ENCODE measurements at places on chromosomes 4 and X.

- no peak for DNase-seq
Observed at GRCh38 chrX:15672881-15673280, 8.3 kb upstream of the CLTRN start.

GRCh38 chrX:140815868-140816267 lies 106.3 kb downstream of the LINC00632 start:
- peak; percentile 42 for DNase-seq

DNA sequence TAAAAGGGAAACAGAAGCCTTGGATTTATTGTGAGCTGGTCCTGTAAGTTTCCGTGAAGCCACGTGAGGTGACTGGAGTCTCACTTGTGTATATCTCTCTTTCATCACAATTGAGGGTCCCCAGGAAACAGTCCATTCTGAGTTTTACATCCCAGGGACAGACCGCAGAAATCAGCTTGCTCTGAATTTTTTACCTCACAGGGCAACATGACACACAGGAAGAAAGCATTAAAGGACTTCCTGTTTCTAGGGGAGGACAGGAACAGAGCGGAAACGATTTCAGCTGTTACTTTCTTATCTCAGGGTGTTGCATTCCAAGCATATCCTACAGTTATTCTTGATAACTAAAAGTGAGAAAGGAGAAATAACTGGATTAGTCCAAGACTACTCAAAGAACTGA lies 553.5 kb downstream of the TRAM1L1 start:
- DNase-seq: no peak

GRCh38 chr4:122636697-122637096 lies 15.8 kb upstream of the IL21 start:
- no peak for DNase-seq

GRCh38 chr4:47543331-47543730 lies 58.3 kb downstream of the ATP10D start:
- no peak for DNase-seq

- DNase-seq: no peak
Observed at GRCh38 chr4:109944591-109944990, 31.9 kb downstream of the EGF start.

DNA sequence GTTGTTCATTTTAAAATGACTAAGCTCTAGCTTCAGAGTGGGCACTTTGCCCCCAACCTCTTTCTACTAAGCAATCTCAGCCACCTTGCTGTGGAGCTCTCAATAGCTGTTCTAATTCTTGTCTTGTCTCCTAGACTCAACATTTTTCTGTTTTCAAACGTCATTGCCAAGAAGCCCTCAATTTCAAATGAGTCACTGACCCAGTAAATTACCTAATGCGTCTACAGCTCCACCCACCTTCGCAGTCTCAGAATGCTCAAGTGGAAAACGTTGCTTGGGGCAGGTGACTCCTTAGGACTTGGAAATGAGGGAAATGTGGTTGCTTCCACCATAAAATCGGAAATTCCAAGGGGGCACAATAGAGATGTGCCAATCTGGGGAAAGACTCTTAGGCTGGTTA lies 59.0 kb downstream of the ING2 start:
- DNase-seq: peak; percentile 54

- DNase-seq: peak; percentile 15
Observed at GRCh38 chr4:34182306-34182705, 2062.0 kb downstream of the ARAP2 start.

- DNase-seq: no peak
Observed at GRCh38 chr4:162770761-162771490, 395.8 kb downstream of the NAF1 start.

- DNase-seq: no peak
Observed at GRCh38 chr4:38925492-38926413, 58.1 kb downstream of the FAM114A1 start.

- DNase-seq: no peak
Observed at GRCh38 chr4:123167931-123168330, 228.7 kb upstream of the SPRY1 start.

- DNase-seq: no peak
Observed at GRCh38 chrX:22690116-22690515, 309.6 kb upstream of the DDX53 start.

GRCh38 chr4:125739760-125740159 lies 425.0 kb downstream of the FAT4 start:
- peak; percentile 52 for DNase-seq

- DNase-seq: no peak
Observed at GRCh38 chr4:140092094-140092851, 61.7 kb downstream of the MAML3 start.

GRCh38 chrX:115413246-115413878 lies 123.8 kb downstream of the LUZP4 start:
- peak; percentile 74 for DNase-seq

- no peak for DNase-seq
Observed at GRCh38 chr4:119211867-119212233, 663 bp upstream of the USP53 start.

- DNase-seq: no peak
Observed at GRCh38 chr4:25654971-25655963, at the start of gene SLC34A2. Gene SLC34A2 (plus strand): TSS chr4:25655851. CDS start chr4:25662501, 6,650 bp downstream.
